Stimulated activated CD4-positive, alpha-beta T cell treated with anti-CD3 and anti-CD28 coated beads, Interleukin-1b, Interleukin-23, amount 100 ng/mL, for 1 hour (primary cell): ENCODE measurements at places on chromosomes 6 and 20.

DNA sequence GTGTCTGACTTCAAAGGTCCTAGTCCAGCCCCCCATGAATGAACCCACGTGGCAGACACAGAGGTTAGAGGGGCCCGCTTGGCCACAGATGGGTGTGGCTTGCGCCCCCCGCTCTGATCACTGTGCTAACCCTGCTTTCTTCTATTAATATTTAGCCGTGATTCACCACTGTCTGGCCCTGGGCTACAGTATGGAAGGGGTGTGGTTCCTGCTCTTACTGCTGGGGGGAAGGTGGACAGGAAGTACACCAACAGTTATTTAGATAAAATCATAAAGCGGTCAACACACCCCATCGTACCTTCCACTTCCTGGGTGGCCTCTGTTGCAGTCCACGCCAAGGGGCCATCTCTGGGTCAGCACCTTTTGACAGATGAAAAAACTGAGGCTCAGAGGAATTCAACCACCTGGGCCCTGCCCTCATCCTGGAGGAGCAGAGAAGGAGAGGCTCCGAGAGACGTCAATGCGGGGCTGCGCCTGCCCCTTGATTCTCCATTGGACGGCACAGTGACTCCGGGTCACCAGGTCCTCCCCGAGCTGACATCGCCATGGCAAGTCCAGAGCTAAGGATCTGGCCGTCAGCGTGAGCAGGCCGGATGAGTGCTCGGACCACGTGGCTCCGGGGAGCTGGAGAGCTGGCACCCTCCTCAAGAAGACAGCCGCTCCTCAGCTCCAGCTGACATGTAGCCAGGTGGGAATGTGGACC lies 206.3 kb downstream of the PREX1 start:
- DNase-seq = no peak

DNA sequence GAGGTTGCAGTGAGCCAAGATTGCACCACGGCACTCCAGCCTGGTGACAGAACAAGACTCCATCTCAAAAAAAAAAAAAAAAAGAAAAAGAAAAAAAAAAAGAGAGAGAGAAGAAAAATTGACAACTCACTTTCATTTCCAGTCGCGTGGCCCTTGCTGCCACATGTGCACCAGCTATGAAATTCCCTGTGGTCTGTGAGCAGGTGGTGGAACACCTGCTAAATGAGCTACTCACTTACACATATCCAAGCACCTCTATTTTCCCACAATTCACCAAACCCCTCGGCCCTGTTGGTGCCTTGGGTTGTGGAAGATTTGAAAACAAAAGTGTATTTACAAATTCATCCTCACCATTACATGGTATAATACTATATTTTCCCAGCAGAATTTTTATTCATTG lies 105.2 kb upstream of the ASF1A start:
- DNase-seq = no peak

- no peak for DNase-seq
Measured at GRCh38 chr20:48803176-48804053, 24.4 kb downstream of the PREX1 start.

GRCh38 chr6:146997062-146997461 lies 207.2 kb upstream of the STXBP5 start:
- no peak for DNase-seq
